Substantia nigra (tissue), 51 donors: ENCODE measurements at places on chromosomes 16 and 17.
A peak's percentile ranks its signal among the peaks of the same experiment; 100 is the strongest.

DNA sequence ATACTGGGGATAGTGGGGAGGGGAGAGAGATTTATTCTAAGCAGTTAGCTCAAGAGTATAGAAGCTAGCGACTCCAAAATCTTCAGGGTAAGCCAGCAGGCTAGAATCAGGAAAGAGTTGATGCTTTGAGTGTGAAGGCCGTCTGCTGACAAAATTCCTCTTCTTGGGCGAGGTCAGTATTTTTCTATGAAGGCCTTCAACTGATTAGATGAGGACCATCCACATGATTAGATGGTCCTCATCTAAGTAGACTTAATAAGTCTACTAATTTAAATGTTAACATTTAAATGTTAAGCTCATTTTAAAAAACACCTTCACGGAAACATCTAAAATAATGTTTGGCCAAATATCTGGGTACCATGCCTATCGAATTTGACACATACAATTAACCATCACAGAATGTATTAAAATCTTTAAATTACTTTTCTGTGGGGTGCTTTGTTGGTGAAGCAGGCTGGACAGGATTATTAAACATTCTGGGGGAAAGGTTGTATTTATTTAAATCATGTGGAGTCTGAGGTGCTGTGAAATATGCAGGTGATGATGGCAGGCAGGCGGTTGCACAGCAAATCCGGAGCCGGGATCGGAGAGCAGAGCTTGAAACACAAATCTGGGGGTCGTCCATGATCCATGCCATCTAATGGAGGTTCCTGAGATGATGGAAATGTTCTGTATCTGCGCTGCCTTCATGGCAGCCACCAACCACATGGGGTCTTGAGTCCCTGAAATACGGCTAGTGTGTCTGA lies 49.8 kb upstream of the ADORA2B start:
- no peak for DNase-seq

GRCh38 chr16:46974352-46974751 lies 878 bp upstream of the DNAJA2 start:
- DNase-seq, result no peak

GRCh38 chr16:72443809-72444208 lies 271.9 kb upstream of the PMFBP1 start:
- DNase-seq, result no peak

- DNase-seq, result no peak
Measured at GRCh38 chr17:5234645-5235576, at the start of gene SCIMP. Gene SCIMP, minus strand, starts transcription at chr17:5234860. Its CDS starts 105 bp downstream, at chr17:5234755.

DNA sequence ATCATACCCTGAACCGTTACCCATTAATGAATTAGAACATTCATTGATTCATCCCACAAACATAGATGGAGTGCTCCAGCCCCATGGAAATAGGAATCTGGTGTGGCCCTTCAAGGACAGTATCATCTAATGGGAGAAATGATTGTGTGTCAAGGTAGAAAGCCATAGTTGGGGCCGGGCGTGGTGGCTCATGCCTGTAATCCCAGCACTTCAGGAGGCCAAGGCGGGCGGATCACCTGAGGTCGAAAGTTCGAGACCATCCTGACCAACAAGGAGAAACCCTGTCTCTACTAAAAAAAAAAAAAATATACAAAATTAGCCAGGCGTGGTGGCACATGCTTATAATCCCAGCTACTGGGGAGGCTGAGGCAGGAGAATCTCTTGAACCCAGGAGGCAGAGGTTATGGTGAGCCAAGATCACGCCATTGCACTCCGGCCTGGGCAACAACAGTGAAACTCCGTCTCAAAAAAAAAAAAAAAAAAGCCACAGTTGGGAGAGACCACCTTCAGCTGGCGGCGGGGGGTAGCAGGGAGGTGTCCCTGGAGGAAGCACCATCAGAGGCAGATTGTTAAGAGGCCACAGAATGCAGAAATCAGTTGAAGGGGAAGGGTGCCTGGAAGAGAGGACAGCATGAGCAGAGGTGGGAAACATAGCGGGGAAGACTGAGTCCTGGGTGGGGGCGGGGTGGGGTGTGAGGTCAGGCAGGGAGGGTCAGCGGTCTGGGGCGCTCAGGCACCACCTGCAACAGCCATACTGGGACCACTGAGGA lies 60.0 kb downstream of the USP22 start:
- no peak for DNase-seq

GRCh38 chr16:4689091-4689671 lies 4.2 kb upstream of the NUDT16L1 start:
- no peak for DNase-seq

- DNase-seq, result no peak
Measured at GRCh38 chr17:60303406-60304099, 88.4 kb downstream of the USP32 start.

DNA sequence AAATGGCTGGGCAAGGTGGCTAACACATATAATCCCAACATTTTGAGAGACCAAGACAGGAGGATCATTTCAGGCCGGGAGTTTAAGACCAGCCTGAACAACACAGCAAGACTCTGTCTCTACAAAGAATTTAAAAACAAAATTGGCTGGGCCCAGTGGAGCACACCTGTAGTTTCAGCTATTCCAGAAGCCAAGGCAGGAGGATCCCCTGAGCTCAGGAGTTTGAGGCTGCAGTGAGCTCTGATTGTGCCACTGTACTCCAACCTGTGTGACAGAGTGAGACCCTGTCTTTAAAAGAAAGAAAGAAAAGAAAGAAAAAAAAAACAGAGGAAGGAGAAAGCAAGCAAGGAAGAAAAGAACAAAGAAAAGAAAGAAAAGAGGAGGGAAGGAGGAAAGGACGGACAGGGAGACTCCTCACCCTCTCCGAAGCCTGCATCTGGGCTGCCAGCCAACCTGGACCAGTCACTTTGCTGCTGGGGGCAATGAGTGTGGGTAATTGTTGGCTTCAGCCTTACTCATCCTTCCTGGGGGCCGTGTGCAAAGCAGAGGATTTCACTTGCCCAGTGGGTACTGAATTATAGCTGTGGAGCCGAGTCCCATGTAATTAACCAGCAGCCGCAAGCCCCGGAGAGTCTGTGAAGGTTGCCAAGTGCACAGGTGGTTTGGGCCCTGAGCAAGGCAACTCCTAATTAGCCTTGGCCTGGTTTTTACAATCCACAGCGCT lies 6.7 kb upstream of the MT4 start:
- DNase-seq, result peak; percentile 36

DNA sequence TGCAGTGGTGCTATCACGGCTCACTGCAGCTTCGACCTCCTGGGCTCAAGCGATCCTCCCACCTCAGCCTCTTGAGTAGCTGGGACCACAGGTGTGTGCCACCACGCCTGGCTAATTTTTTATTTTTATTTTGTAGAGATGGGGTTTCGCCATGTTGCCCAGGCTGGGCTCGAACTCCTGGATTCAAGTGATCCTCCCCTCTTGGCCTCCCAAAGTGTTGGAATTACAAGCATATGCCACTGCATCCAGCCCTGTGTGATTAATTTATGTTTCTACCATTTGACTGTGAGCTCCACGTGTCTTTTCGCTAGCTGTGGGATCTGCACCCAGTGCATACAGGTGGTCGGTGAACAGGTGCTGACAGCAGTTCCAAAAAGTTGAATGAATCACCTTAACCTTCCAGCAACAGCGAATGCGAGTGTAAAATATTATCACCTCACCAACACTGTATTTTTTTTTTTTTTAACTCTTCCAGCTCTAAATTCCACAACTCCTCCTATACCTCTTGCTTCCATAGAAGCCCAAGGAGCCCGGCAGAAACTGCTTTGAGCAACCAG lies 484 bp upstream of the NUDT7 start:
- DNase-seq, result no peak

DNA sequence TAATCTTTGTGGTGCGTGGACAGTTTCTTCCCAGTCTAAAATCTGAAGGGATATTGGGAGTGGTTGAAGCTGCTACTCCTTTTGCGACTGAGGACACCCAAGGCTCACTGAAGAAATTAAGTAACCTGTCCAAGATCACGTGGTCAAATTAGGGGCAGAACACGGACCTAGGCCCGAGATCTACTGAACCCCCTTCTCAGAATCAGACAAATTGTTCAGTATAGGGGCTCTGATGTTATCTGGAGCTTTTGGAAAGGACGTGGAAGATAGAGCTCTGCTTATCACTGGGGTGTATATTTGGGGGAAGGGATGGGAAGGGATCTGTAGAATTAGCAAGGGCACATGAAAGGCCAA lies 857 bp downstream of the TANGO6 start:
- DNase-seq, result no peak

DNA sequence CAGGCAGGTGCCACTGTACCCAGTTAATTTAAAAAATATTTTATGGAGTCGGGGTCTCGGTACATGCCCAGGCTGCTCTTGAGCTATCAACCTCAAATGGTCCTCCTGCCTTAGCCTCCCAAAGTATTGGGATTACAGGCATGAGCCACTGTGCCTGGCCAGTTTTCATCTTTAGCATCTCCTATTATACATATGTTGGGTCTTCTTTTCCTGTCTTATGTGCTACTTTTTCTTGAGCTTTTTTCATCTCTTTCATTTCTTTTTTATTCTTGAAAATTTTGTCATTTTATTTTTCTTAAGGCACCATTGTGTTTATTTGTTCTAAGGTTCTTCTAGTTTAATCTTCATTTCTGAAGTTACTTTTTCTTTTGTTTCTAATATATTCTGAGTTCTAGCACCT lies 20.7 kb downstream of the BANP start:
- no peak for DNase-seq

GRCh38 chr16:11354733-11355574 lies 9.7 kb downstream of the RMI2 start:
- no peak for DNase-seq

GRCh38 chr17:59723607-59724006 lies 16.2 kb downstream of the VMP1 start:
- DNase-seq, result no peak

DNA sequence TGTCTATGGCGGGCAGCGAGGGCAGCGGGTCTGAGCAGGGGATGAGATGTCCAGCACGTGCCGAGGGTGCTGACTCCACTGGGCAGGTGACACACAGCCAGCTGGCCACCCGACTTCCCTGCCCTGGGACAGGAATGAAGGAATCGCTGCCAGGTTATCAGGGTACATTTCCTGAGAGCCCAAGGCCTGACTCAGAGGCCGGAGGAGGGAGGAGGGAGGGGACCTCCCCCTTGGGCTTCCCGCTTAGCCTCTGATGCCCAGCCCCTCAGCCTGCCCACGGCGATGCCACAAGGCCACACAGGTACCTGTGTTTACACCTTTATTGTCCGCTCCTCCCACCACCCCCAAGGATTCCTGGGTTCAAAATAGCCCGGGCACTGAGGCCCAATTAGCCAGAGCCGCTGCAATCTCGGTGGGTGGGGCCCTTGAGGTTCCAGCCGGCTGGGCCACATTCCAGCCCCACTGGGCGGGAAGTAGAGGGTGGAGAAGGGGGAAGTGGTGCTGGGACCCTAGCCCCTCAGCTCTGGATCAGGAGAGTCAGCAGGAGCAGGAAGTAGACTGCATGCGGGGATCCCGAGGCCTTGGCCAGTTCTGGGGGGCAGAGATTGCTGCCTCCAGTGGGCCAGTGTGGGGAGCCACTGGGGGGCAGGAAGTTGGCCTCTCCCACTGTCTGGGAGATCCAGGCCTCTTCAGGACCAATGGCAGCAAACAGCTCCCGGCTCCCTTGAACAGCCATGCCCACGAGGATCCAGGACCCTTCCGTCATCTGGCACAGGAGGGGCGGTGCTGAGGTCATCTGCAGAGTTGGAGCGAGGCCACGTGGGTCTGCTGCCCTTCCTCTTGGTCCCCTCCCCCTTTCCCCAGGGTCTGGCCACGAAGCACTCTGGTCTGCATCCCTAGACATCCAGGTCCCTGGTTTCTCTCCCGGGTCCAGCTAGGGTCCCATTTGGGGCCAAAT lies 3.4 kb upstream of the PRSS8 start:
- no peak for DNase-seq

- no peak for DNase-seq
Measured at GRCh38 chr17:193841-194806, 12.7 kb upstream of the DOC2B start.

GRCh38 chr16:17474572-17474971 lies 3.8 kb upstream of the XYLT1 start:
- DNase-seq, result no peak

DNA sequence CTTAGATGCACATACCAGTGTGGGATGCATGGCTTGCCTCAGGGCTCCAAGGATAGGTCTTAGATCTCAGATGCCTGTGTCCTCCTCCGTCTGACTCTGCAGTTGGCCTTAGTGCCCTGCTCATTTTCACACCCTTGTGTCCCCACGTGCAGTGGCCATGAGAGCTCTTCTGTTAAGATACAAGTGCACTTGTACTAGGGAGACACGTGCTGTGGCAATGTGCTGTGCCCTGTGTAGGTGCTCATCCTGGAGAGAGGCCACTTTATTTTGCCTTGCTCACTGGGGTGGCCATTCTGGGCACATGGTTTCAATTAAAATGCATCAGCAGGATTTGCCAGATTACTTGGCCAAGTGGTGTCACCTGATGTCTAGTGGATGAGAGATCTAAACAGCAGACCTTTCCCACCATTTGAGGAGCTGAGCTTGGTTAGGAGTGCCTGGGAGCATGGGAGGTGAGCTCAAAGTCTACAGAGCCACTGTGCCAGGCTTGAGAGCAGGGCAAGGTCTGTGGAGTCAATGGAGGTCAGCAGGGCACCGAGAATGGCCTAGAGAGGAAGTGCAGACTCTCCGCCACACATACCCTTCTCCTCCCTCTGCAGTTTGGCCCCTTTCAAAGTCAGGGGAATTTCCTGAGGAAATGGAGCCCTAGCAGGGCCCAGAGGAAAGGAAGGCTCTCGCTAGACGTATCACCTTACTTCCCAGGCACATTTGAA lies 25.2 kb upstream of the SMPD3 start:
- DNase-seq, result no peak

DNA sequence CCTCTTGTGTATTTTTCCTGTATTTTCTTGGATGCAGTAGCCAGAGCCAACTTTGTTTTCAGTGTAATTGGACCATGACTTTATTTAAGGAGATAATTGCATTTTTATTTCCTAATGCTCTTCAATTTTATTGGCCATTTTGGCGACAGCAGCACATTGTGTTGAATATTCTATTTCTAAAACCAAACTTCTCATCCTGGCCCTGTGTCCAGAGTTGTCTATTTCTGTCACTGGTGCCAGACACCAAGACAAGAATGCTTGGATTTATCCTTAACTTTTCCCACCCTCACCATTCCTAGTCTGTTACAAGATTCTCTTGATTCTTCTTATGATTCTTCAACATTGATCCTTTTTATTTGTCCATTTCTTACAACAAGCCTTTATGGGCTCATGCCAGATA lies 37.1 kb downstream of the ARHGAP44 start:
- DNase-seq, result no peak

DNA sequence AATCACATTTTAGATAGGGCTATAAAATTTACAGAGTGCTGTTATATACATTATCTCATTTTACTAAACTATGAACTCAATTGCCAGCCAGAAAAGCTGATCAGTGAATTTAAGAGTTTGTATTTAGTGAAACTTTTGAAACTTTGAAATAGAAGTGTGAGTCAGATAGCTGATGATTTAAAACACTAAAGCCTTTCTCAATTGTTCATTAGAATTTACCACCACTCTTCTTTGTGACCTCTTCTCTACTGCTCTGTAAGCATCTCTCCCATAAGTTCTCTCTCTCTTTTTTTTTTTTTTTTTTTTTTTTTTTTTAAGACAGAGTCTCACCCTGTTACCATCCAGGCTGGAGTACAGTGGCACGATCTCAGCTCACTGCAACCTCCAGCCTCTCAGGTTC lies 43.7 kb downstream of the GOSR1 start:
- no peak for DNase-seq
